Neural progenitor cell (in vitro differentiated cells): ENCODE measurements at places on chromosomes 4 and X. TPM values are rescaled to one million over a fixed set of nuclear protein-coding genes. Genes with fewer than 3 reads are reported as not detected.

Gene DYNLT3
- 8.3 and 12.1 TPM in 2 replicates for total RNA-seq

DNA sequence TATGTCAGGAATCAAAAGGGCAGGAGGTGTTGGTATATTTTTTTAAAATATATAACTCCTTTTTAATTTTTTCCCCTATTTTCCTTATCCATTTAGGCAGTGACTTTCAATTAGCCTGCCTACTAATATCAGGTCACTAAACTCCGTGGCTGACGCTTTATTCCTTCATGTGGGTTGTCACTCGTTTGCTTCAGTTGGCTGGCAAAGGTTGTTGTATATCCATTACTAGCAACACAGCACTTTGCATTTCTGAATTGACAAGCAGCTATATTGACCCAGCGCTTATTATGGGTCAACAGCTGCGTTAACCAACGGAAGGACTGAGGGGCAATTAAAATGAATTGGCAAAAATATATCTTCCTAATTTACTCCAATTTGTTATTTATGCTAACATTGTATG lies 87.7 kb downstream of the ARX start:
- no peaks in the 10 kb centered on the region for H3K27me3 ChIP-seq
- no peak for DNase-seq
- no peaks in the 10 kb centered on the region for H3K36me3 ChIP-seq
- peaks cover 12% of the 10 kb centered on the region for H3K4me1 ChIP-seq

- H3K27ac ChIP-seq, result no peak overlapping the region
- no peaks in the 10 kb centered on the region for H3K27me3 ChIP-seq
- H3K4me3 ChIP-seq, result no peak overlapping the region
- no peaks in the 10 kb centered on the region for H3K36me3 ChIP-seq
- no peak for DNase-seq
Measured at GRCh38 chr4:150694438-150694837, 112.5 kb downstream of the MAB21L2 start.

DNA sequence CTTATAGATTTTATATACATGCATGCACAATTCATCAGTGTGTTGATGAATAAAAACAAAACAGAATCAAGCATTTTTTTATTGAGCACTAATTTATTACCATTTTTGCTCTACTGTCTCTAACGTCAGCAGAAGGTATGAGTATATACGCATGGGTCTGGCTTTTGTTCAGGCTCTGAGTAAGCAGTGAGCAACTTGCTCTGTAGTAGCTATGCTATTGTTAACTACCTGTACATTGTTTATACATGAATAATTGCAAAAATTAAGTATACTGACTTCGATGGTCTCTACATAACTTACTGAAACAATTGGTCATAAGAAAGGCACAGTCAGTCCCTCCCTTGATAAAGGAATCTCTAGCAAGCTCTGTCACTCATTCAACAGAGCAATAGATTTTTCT lies 122.9 kb downstream of the RS1 start:
- no peak for DNase-seq
- no peaks in the 10 kb centered on the region for H3K4me1 ChIP-seq
- H3K27me3 ChIP-seq, result no peaks in the 10 kb centered on the region
- H3K4me3 ChIP-seq, result no peak overlapping the region
- H3K27ac ChIP-seq, result no peak overlapping the region

- no peaks in the 10 kb centered on the region for H3K4me1 ChIP-seq
- no peak overlapping the region for H3K27ac ChIP-seq
- no peaks in the 10 kb centered on the region for H3K27me3 ChIP-seq
- no peaks in the 10 kb centered on the region for H3K36me3 ChIP-seq
Measured at GRCh38 chrX:72492499-72492898, 80.1 kb downstream of the HDAC8 start.

- no peak overlapping the region for H3K4me3 ChIP-seq
- H3K36me3 ChIP-seq, result no peaks in the 10 kb centered on the region
- no peak overlapping the region for H3K27ac ChIP-seq
- DNase-seq, result no peak
Measured at GRCh38 chrX:37420185-37420584, 71.0 kb downstream of the PRRG1 start.

Gene ODAM
- total RNA-seq, result not detected in 2 replicates

DNA sequence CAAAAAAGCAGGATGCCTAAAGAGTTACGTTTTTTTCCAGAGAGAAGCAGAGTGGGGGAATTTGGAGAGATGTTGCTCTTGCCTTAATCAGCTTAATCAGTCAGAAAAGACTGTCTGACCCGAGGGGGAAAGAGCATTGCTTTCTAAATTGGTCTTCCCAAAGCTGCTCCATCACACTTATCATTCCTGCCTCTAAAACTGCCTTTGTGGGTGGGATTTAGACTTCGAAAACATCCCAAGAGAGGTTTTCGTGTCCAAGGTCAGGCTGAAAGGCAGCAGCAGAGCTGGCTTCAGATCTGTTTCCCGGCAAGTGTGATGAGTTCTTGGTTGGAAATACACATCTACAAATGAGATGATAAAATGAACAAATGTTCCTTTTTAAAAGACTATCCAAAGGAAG lies 155.2 kb downstream of the SH2D1A start:
- no peaks in the 10 kb centered on the region for H3K36me3 ChIP-seq
- DNase-seq, result no peak
- no peak overlapping the region for H3K4me3 ChIP-seq
- H3K4me1 ChIP-seq, result peaks cover 13% of the 10 kb centered on the region

DNA sequence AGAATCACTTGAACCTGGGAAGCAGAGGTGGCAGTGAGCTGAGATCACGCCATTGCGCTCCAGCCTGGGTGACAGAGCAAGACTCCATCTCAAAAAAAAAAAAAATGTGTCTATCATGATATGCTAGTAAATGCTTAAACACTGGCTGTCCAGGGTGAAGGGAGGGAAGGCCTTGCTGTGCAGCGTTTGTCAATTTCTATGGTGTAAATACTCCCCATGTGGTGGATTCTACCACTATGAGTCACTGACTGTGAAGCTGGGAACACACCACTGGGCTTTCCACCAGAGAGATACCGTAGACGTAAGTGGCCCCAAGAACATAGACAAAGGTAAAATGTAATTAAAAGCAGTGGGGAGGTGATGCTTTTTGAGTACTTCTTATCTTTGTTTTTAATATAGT lies 51.3 kb upstream of the LEF1 start:
- no peak overlapping the region for H3K4me3 ChIP-seq
- H3K27me3 ChIP-seq, result no peaks in the 10 kb centered on the region
- DNase-seq, result no peak
- no peaks in the 10 kb centered on the region for H3K4me1 ChIP-seq

GRCh38 chr4:15990570-15991285 lies 27.8 kb upstream of the FGFBP2 start:
- H3K27me3 ChIP-seq, result no peaks in the 10 kb centered on the region
- no peaks in the 10 kb centered on the region for H3K4me1 ChIP-seq
- H3K27ac ChIP-seq, result no peak overlapping the region
- no peak overlapping the region for H3K4me3 ChIP-seq
